Activated CD8-positive, alpha-beta memory T cell treated with anti-CD3 and anti-CD28 coated beads for 24 hours (primary cell): ENCODE measurements at places on chromosomes 4 and X.

- DNase-seq: no peak
These were observed 96.6 kb upstream of the KCNIP4 start for GRCh38 chr4:22045051-22045630.

DNA sequence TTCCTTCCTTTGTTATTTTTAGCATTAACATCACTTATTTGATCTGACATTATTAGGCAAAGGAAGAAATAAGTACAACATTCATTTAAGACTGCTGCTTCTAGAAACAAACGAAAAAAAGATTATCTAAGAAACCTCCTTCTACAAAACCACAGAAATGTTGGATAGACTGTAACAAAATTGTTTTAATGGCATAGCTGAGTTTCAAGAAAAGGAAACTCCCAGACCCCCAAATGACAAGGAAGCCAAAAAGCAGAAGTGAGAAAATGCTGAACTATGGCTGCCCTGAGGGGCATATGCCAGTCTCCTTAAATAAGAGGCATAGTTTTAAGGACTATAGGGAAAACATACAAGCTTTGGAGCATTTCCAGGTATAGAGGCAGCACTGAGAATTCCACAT lies 1431.6 kb upstream of the TENM3 start:
- no peak for DNase-seq

DNA sequence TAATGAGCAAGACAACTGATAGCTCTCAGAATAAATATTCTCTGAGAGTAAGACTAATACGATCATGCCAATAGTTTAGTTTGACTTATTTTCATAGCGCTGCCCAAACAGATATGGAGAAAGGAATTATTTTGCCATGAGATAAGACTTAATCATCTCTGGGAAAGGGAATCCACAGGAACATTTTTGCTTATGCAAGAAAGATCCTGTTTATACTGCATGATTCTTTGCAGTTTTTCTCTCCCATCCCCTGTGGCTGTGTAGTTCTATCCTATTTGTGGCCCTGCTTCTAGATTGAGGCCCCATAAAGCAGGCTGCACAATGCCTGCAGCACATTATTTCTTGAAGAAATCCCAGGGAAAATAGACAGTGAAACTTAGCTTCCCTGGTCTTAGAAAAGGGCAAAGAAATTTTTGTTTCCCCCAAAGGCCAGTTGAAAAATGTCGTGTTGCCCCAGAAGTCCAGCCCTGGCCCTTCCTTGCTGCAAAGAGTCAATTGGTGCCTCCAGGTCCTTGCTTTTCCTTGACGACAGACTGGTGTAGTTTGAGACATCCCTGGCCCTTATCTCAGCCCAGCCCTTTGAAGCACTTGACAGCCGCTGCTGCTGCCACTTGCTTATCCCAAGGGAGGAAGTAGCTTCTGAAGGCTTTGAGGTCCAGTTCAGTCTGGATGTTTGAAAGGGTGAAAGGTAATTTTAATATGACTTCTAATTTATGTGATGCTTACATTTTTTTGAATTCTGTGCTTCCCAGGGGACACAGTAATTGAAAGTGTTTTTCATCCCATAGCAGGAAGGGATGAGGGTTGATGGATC lies 45.0 kb upstream of the SH3RF1 start:
- DNase-seq: no peak

DNA sequence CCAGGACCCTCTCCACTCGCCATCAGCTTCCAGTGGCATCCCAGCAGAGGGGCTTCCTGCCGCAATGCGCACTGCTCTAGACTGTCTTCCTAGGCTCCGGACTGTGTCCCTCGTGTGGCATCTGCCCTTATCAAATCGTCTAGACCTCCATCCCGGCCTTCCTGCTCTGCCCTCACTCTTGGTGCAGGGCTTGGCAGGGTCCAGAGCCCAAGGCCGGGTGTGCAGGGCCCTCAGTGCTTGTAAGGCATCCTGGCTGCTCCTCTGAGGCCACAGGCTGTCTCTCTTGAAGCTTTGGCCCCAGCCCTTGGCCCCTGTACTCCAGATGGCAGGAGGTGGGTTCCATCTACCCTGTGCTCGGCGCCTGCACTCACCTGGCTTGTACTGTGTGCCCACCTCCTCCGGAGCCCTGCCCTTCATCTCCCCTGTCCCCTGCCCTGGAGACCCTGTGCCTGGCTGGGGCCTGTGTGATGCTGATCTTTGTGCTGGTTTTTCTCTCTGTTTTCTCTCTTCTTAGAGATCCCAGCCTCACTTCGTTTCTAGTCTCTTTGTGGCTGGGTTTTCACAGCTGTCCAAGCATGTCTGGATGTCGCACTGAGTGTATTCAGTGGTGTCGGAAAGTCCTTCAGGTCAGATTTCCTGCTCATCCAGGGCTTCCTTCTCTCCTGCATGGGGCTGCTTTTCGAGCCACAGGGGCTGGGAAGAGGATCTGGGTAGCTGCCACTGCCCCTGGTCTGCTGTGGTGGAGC lies 3.7 kb upstream of the TREX2 start:
- no peak for DNase-seq

GRCh38 chr4:128751354-128751753 lies 58.1 kb upstream of the JADE1 start:
- DNase-seq: no peak

DNA sequence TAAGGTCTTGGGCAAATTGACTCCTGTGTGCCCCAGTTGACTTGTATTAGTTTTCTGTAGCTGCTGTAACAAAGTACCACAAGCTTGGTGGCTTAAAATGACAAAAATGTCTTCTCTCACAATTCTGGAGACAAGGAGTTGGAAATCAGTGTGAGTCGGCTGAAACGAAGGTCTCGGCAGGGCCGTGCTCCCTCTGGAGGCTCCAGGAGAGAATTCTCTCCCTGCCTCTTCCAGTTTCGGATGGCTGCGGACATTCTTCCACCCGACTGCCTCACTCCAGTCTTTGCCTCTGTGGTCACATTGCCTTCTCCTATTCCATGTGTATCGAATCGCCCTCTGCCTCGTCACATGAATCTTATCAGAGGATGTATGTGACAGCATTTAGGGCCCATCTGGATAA lies 66.0 kb upstream of the PHOX2B start:
- DNase-seq: no peak

- no peak for DNase-seq
These were observed 51.8 kb upstream of the VEGFD start for GRCh38 chrX:15435836-15436619.

GRCh38 chrX:16528620-16529019 lies 121.3 kb upstream of the S100G start:
- DNase-seq: no peak

GRCh38 chrX:109735202-109735744 lies 2.2 kb upstream of the ACSL4 start:
- DNase-seq: no peak

- DNase-seq: no peak
These were observed 16.6 kb downstream of the FRMPD3 start for GRCh38 chrX:107465932-107466620.

DNA sequence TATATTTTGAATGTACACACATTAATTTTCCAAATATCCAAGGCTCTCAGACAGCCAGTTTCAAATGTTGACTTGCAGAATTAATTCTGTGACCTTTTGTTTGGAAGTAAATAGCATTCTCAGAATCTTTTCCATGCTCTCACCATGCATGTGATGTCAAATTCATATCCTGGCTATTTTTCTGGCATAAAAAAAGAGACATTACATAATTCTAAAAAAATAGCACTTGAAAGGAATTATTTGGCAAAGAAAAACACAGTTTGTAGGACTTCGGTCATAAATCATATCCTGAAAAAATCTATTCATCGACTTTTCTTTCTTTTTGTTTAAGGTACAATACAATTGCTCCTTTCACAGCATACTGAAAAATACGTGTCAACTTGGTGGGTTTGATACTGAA lies 111.2 kb downstream of the GLRA3 start:
- no peak for DNase-seq

- DNase-seq: no peak
These were observed 340.9 kb upstream of the CTSO start for GRCh38 chr4:156294577-156294976.

DNA sequence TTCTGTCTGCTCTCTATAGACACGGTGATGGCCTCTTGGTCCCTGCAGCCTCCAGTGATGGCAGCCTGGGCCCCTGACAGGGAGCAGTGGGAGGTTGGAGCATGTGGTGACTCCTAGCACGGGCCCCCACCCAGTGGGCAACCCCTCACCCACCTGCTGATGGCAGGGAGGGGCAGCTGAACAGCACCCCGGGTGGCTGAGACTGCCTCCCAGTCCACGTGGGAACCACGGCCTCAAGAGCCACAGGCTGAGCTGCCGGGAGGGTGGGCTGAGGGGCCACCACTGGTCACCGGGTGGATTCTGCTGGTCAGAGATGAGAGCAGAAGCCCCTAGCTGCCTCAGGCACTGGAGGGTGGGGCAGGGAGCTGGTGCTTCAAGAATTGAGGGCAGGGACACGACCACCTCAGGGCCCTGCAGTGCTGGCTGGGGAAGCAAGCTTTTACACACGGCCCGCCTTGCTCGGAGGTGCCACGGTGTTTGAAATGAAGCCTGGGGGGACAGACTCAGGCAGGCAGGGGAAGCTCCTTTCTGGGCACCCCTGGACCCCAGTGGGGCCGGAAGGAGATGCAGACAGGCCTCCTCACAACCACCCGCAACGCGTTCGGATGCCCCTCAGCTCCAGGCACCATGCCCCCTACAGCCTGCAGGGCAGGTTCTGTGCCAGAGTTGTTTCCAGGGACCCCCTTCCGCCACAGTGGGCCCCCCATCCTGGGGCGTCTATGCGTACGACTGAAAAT lies 6.3 kb upstream of the HAUS3 start:
- no peak for DNase-seq

DNA sequence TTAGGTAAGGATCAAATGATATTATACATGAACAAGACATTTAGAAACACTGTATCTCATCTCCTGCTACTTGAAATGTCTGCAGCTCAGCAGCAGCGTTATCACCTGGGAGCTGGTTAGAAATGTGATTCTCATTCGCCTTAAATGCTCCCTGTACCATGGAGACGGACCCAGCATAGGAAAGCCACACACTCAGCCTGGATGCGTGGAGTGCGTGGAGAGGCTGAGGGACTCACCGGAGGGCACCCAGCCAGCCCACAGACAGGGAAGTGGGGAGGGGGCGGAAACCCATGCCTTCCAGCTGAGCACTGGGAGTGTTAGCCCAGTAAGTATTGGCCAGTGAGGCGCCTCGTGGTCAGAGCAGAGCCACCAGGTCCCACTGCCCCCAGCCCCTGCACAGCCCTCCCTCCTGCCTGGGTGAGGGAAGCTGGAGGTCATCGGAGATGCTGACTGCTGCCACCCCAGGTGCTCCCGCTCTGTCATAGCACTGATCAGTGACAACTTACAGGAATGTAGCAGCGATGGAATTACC lies 15.2 kb downstream of the SUPT20HL1 start:
- no peak for DNase-seq

- no peak for DNase-seq
These were observed 18.7 kb downstream of the RELL1 start for GRCh38 chr4:37667197-37668100.

DNA sequence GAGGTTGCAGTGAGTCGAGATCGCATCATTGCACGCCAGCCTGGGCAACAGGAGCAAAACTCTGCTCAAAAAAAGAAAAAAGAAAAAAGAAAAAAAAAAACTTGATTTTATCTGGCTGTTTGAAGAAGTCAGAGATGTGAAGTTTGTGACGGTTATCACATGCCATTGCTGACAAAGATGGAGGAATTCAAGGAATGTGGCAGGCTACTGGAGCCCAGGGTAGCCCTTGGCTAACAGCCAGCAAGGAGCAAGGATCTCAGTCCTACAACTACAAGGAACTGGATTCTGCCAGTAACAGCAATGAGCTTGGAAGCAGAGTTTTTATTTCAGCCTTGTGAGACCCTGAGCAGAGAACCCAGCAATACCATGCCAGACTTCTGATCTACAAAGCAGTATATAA lies 24.3 kb upstream of the TET2 start:
- no peak for DNase-seq

GRCh38 chr4:101259876-101260275 lies 87.5 kb downstream of the PPP3CA start:
- DNase-seq: no peak

GRCh38 chr4:86935566-86935852 lies 698 bp downstream of the AFF1 start:
- DNase-seq: no peak

DNA sequence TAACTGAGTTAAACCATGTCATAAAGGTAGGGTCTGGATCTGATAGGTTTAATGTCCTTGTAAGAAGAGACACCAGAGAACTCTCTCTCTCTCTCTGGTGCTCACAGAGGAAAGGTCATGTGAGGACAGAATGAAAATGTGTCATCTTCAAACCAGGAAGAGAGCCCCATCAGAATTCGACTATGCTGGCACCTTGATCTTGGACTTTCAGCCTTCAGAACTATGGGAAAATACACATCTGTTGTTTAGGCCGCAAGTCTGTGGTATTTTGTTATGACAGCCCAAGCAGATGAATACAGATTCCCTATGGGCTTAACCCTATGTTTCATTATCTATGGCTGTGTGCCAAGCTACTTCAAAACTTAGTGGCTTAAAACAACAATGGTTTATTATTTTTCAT lies 105.5 kb upstream of the DDIT4L start:
- DNase-seq: no peak

DNA sequence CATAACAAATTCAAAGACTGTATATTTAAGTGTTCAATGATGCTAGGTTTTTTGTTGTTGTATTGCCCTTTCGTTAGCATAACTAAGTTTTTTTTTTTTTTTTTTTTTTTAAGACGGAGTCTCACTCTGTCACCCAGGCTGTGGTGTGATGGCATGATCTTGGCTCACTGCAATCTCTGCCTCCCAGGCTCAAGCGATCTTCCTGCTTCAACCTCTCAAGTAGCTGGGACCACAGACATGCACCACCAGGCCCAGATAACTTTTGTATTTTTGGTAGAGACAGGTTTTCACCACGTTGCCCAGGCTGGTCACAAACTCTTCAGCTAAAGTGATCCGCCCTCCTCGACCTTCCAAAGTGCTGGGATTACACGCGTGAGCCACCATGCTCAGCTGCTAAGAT lies 7.0 kb downstream of the SH3BGRL start:
- DNase-seq: no peak

- DNase-seq: no peak
These were observed 99.0 kb downstream of the ASB9 start for GRCh38 chrX:15170927-15171326.

DNA sequence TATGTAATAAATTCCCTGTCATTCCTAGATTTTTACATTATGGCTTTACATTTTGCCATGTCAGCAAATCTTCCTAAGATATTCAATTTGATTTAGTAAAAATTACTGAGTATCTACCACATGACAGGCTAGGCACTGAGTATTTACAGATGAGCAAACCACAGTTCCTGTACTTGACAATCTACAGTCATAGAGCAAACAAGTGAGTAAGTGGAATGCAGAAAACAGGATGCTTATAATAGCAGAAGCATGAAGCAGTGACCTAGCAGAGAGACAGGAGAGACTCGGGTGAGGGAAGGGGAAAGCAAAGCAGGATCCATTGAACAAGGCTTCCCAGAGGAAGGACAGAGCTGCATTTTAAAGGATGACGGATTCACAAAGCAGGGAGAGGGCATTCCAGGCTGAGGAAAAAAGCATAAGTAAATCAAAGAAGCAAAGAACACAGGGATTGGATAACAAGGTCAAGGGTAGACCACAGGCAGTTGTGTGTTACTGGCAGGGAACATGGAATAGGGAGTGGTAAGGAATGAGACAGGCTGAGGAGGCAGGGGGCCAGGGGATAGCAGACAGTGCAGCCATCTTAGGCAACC lies 124.7 kb upstream of the C1QTNF7 start:
- DNase-seq: no peak
